Cerebellar nuclear complex (tissue), 1 donor: ENCODE measurements at places on chromosomes 11 and 22.

GRCh38 chr22:49044091-49044490 is 783.6 kb downstream of the BRD1 start:
- DNase-seq = no peak

- DNase-seq = no peak
These were observed 99.3 kb downstream of the TBC1D22A start for GRCh38 chr22:46861468-46862367.

- no peak for DNase-seq
These were observed 18.3 kb upstream of the DDX17 start for GRCh38 chr22:38524429-38524828.

DNA sequence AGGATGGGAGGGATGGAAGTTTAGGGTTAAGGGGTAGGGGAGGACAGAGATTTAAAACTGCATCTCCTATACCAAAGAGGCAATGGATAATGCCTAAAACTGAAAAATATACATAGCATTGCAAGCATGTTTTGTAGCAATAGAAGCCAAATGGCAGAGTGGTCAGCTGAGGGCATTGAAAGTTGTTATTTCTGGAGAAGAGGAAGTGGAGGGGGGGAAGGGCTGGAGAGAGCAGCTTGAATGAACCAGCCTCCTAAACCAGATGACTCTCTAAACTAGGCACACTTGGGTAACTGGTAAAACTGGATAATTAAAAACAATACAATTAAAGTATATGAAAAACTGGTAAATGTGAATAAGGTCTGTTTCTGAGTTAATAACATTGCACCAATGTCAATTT is 70.3 kb upstream of the TP53I11 start:
- DNase-seq = no peak

GRCh38 chr11:125337836-125338834 is 157.9 kb downstream of the FEZ1 start:
- no peak for DNase-seq

DNA sequence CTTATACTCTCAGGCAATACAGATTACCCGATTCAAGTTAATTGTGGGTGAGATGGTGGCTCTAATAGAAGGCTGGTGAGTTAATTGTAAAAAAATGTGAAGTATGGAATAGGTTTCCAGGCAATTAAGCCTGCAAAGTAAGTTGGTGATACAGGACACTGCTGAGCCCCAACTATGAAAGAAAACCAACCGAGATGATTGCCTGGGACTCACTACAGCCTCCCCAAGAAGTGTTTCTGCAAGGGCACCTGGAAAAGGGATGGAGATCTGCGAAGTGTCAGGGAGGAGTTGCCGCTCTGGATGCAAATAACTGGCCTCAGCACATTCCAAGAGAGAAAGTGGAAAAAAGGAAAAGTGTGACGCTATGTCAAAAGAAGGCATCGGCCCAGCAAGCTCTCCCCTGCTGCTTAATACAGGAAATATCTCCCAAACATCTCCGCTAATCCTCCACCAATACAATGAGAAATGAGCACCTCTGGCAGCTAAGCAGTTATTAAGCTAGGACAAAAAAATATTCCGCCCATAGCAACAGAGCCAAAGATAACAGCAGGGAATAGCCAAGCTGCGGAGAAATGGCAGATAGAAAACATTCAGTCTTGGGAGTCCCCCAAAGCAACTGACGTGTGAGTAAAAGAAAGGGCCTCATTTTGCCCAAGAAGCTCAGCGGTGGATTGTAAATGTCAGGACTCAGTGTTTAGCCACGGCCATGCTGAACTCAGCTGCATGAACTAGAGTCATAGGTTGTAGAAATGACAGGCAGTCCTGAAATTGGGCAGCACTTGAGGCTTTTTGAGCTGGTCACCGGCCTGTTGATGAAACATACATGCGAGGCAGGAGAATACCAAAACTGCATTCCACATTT is 133.7 kb downstream of the SNX19 start:
- no peak for DNase-seq

GRCh38 chr11:102940714-102941588 is 14.6 kb downstream of the MMP13 start:
- no peak for DNase-seq
